NT2/D1 (cell line): ENCODE measurements at places on chromosomes 6 and 20.

DNA sequence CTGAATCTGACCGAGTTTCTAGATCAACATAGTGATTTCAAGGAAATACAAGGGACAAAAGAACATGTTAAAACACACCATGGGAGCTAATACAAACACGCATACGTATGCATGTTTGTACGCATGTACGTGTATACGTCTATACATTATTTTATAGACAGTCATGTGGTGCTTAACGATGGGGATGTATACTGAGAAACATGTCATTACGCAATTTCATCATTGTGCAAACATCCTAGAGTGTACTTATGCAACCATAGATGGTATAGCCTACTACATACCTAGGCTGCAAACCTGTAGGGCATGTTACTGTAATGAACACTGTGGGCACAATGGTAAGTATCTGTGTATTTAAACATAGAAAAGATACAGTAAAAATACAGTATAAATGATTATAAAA lies 25.0 kb upstream of the NELFCD start:
- no peak for DNase-seq

DNA sequence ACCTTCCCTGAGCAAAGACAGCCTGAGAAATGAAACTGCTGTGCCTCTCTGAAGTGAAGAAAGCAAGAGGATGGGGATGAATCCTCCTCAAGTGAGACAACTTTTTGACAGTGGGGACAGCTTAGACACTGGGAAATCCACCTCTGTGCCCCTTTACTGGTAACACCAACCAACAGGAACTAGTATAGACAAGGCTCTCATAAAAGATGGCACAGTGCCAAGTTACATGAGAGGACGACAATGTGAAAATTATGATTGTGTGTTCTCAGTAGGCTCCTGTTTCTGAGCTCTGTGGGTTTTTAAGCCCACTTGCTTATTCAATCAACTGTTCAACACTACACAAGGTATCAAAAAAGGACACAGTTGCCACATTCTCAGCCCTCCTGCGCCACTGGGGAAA lies 41.6 kb upstream of the LYRM2 start:
- DNase-seq: no peak

- DNase-seq: no peak
Observed at GRCh38 chr20:50276119-50277063, 85.8 kb downstream of the CEBPB start.

- no peak for DNase-seq
Observed at GRCh38 chr6:106186714-106187113, 100.6 kb downstream of the PRDM1 start.

- no peak for DNase-seq
Observed at GRCh38 chr20:4227085-4227821, 211.9 kb upstream of the RNF24 start.

DNA sequence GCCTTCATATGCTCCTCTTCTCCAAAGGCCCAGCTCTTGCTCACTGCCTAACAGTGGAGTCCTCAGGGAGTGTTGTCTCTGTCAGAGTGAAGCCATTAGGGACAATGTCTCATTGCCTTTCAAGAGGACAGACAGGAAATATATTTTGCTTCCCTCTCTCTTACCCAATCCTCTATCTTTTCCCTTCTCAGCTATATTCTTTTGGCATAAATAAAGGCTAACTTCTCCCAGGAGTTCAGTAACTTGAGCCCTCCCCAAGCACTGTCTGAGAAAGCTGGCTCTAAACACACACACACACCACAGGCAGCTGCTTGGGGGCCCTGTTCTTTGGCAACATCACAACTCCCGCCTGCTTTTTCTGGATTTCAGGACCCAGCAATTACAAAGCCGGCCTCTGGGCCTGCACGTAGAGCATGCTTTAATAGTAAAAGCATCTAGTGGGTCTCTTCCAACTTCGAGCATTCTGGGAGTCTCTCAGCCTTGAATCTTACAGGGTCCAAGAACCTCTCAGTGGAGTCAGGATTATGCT lies 34.7 kb upstream of the LAMA4 start:
- no peak for DNase-seq

GRCh38 chr6:37155394-37156312 lies 14.3 kb upstream of the PIM1 start:
- DNase-seq: no peak

- no peak for DNase-seq
Observed at GRCh38 chr6:6007366-6008088, 802 bp upstream of the NRN1 start.

DNA sequence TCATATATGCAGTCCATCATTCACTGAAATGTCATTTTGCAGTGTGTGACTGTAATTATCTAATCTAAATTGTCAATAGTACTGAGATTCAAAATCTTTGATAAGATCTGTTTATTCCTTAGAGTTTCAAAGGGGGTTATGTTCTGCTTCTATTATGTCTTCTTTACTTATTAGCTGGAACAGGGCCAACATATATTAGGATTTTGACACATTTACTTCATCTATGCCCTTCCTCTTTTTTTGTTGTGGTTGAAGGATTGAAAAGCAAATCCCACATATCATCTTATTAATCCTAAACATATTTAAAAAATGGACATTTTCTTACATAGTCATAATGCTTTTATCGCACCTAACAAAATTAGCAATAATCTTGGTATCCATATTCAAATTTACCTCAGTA lies 30.3 kb upstream of the MAS1 start:
- no peak for DNase-seq

DNA sequence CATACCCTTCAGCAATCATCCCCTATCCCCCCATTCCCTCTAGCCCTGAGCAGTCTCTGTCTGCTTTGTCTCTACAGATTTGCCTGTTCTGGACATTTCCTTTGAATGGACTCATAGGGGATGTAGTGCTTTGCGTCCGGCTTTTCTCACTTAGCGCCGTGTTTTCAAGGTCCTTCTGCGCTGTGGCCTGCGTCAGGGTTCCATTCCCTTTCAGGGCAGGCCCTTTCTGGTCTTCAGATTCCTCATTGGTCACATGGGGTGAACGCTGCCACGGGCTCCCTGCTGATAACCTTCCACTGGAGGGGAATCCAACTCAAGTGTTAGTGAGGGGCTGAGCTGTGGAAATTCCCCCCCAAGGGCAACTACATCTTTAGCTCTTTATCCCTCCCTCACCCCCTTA lies 36.4 kb upstream of the APCDD1L start:
- no peak for DNase-seq

GRCh38 chr6:72712910-72713309 lies 91.0 kb downstream of the KCNQ5 start:
- no peak for DNase-seq

- no peak for DNase-seq
Observed at GRCh38 chr20:40959325-40960092, 69.1 kb upstream of the TOP1 start.

DNA sequence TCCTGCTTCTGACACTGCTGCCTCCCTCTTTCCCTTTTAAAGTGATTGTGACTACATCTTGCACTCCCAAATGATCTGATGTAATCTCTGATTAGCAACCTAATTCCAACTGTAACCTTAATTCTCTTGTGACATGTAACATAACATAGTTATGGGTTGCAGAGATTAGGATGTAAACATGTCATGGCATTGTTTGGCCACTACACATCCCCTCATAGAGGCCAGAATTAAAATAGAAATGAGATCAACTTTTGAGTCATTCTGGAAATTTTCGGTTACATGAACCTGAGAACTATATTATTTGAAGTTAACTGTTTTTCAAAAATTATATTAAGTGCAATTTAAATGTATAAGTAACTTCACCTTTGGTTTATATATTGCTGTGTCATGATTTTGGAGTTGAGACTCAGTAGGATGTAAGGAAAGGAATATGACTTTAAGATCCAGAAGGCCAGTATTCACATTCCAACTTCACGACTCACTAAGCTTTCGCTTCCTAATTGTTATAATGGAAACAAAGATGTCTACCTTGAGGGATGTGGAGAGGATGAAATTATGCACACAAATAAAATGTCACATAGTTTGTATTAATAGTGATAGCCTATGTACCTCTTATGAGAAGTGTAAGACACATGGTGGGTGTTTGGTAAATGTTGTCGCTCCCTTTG lies 611.9 kb upstream of the MAP3K7 start:
- DNase-seq: no peak

DNA sequence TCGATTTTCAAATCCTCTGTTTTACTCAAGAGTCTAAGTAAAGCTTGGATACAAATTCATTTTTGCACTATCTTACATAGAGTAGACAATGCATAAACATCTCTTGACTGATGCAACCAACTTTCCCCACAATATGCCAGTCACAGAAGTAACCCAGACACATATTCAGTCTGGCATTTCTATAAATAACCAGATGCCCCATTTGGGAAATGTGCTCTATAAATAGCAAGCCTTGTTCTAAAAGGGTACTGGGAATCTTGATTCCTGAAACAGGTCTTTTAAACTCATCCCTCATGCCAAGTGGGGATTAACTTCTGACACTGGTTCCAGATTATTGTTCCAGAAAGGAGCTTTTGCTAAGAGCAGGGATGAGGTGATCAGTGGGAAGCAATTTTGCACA lies 411.7 kb downstream of the EPM2A start:
- DNase-seq: no peak

GRCh38 chr6:17167327-17167979 lies 65.6 kb downstream of the STMND1 start:
- peak; percentile 6 for DNase-seq
